ENCODE measurements at places on chromosomes 2 and 18.

DNA sequence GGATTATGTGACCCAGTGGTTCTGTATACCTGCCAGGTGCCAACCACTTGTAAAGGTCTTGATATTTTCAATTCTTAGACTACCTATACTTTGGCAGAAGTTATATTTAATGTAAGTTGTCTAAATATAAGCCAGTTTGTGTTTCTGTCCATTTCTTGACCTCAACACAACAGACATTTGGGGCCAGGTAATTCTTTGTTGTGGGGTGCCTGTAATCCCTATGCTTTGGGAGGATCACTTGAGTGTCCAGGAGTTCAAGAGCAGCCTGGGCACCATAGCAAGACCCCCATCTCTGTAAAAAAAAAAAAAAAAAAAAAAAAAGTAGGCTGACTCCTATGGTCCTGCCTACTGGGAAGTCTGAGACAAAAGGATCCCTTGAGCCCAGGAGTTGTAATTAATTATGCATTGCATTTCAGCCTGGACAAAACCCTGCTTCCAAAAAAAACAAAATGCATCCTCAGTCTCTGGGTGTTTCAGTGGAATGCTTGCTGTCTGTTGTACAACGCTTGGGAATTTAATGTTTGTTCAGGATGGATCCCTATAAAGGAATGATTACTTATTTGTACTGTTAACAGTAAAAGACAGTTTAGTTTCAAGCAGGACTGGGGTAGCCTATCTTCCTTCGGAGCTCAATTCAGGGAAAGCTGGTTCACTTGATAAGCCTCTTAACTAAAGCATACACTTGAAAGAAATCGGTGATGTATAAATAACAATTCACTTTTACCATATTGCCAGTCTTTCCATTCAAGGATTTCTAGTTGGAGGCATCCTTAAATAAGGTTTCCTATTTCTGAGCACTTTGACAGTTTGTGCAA, 3.4 kb downstream of the RPS27A start:
- no peak for DNase-seq

DNA sequence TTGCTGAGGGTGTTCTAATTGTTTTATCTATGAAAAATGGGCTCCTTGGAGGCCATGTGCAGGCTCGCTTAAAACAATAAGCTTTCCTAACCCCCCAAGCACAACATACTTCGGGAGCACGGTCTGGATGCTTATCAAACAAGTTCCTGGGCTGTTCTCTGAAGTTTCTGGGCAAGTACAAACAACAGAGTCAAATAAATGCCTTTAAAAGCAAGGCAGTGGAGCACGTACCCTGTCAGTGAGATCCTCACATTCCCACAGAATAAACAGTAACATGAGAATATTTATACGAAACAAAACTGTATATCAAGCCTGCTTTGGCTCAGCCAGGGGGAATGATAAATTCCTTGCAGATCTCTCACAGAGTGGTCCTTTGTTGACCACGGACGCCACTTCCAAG, 44.8 kb downstream of the FTCDNL1 start:
- DNase-seq: no peak

DNA sequence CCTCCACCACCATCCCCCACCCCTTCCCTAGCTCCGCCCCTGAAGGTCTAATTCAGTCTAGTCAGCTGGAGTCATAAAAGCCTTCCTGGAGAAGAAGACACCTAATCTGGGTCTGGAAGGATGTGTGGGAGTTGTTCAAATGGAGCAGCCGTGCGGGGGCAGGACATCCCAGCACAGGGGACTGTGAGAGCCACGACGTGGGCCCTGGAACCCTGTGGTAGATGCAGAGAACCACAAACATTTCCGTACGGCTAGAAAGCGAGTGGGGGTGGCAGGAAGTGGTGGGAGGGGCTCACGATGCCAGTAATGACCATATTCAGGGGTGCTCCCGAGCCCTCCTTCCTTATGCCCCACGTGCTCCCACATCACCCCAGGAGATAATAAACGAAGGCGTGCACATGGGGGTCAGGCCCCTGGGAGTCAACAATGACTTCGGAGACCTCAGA, 20.9 kb upstream of the COL6A3 start:
- DNase-seq: no peak

DNA sequence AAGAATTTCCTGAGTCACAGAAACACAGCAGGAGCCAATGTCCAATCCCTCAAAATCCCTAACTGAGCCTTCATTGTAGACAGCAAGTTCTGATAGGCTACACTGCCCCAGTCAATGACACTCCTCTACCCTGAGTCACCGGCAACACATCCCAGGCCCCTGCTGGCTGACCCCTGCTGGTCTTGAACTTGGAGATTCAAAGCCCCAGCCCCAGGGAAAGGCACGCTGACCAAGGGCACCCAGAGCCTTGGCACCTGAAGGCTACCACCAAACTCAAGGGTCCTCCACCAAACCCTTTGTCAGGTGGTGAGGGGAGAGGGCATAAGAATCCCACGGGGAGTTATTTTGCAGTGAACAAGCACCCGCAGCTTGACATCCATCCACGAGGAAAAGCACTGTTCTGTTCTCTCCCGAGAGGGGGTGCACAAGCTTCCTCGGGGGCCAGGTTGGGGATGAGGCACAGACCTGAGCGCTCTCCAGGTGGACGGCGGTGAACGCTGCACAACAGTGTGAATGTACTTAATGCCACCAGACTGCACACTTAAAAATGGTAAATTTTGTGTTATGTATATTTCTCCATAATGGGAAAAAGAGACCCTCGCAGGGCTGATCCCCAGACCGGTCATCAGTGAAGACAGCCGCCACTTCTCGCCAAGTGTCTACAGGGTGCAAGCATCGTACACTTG, 46.9 kb downstream of the TFCP2L1 start:
- no peak for DNase-seq

DNA sequence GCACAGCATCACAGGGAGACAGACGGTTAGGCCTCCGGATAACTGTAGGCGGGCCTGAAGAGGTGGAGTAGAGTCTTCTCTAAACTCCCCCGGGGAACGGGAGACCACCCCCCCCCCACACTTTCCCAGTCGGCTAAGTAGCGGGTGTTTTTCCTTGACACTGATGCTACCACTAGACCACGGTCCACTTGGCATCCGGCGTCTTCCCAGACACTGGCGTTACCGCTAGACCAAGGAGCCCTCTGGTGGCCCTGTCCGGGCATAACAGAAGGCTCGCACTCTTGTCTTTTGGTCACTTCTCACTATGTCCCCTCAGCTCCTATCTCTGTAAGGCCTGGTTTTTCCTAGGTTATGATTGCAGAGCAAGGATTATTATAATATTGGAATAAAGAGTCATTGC, 25.7 kb upstream of the NCL start:
- DNase-seq: no peak

- DNase-seq: no peak
These were observed 9.8 kb upstream of the CLIP4 start for GRCh38 chr2:29105375-29105774.

DNA sequence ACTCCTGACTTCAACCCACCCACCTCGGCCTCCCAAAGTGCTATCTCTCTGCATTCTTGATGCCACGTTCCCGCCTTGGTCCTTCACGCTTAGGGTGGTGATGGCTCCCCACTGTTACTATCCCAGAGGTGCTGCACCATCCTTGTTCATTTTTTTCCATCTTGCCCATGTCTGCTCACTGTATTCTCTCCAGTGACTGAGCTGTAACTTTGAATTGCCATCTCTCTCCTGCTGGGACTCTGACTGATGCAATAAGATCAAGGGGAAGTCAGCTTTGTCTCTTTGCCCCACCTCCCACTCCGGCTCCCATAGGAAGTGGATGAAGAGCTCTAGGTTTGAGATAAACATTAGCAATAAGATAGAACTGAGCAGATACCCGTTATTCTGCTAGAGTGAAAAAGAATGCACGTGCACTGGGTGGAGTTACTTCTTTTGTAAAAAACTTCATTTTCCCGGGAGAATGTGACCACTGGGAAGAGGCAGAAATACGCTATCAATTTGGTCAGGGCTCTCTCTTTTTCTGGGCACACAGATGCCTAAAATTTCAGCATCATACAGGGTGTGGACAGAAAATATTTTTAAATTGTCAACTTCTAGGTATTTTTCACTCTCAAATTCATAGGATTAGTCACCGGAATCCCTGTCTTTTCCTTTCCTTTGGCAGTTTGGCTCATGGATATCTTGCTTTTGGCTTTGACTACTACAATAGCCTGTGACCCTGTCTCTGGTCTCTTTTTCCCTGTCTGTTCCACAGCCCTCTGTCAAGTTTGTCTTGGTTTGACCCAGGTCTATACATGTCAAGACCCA, 105.4 kb downstream of the POLR1A start:
- DNase-seq: no peak

GRCh38 chr2:232621186-232621585, 12.2 kb upstream of the EFHD1 start:
- no peak for DNase-seq

GRCh38 chr2:169095621-169096105, 26.3 kb downstream of the DHRS9 start:
- no peak for DNase-seq

GRCh38 chr2:64937687-64938491, 51.3 kb upstream of the SLC1A4 start:
- no peak for DNase-seq
